NT2/D1 (cell line): ENCODE measurements at places on chromosomes 1 and 21.

DNA sequence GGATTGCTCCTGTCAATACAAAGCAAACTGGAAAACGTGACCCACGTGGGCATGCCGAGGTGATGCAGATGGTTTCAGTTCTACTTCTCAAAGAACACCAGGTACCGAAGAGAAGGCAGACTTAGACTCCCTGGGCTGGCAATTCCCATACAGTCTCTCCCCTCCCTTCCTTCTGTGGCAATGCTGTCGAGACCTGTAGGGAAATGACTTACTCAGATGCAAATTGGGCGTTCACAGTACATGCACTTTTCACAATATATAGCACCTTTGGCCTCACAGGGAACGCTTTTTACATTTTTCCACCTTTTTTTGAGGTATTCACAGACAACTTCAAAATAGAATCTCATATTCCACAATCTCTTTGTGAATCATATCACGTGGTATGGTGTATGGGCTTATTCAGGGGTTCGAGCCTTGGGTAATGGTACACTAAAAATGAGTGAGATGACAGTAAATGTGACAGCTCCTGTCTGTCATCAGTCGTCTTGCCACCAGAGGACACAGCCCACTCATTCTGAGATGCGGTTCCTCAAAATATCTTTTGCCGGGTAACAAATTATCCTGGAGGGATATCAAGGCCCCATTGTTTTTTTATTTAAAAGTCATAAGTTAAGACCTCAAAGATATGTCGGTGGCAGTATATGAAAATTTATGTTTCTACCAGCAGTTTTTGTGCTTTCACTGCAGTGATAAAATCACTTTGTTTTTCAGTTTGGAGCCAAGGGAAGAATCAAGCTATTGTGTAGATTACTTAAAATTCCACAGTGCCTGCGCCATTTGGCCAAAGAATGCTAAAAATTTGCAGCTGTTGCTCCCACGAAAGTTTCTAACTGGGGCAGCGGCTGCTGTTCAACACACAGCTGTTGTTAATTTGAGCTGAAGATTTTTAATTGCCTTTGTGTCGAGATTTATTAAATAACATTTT is 168.4 kb downstream of the ZZZ3 start:
- DNase-seq = peak; percentile 65

GRCh38 chr1:15939181-15940109 is 36.5 kb downstream of the ZBTB17 start:
- DNase-seq = no peak

GRCh38 chr1:72433591-72433990 is 151.3 kb upstream of the NEGR1 start:
- DNase-seq = no peak

DNA sequence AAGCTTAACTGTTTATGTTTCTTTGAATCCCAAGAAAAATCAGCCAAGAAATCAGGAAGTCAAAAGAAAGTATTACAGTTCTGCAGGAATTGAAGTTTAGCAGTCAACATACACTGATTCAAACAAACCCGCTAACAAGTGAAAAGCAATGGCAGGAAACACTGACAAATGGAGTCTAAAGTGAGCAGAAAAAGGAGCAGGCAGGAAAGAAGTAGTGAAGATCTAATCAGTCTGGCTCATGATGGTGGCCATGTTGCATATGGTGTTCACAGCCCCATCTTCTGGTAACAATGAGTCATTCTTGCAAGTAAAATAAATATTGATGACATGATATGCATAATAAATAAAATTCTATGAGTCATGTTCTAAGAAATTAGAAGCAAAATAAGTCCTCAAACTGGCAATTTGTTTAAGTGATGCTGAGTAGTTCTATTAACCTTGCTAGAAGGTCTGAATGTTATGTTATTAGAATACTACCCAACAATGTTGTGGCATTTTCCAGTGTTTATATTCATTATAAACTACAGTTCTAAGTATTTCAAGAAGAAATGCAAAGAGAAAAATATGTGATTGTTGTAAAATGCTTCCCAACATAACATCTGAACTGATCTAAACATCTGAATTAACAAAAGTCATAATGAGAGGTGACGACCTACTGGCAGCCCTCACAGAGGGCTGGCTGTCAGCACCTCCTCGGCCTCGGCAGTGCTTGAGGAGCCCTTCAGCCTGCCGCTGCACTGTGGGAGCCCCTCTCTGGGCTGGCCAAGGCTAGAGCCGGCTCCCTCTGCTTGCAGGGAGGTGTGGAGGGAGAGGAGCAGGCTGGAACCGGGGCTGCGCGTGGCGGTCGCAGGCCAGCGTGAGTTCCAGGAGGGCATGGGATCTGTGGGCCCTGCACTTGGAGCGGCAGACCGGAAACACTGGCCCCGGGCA is 5.7 kb upstream of the ACBD6 start:
- no peak for DNase-seq

DNA sequence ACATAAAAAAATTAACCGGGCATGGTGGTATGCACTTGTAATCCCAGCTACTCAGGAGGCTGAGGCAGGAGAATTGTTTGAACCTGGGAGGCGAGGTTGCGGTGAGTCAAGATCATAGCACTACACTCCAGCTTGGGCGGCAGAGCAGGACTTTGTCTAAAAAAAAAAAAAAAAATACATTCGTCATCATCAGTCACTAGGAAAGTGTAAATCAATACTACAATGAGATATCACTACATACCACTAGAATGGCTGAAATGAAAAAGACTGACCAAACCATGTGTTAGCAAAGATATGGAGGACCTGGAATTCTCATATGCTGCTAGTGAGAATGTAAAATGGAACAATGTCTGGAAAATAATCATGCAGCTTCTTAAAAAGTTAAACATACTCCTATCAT is 9.3 kb downstream of the SPATA45 start:
- no peak for DNase-seq

DNA sequence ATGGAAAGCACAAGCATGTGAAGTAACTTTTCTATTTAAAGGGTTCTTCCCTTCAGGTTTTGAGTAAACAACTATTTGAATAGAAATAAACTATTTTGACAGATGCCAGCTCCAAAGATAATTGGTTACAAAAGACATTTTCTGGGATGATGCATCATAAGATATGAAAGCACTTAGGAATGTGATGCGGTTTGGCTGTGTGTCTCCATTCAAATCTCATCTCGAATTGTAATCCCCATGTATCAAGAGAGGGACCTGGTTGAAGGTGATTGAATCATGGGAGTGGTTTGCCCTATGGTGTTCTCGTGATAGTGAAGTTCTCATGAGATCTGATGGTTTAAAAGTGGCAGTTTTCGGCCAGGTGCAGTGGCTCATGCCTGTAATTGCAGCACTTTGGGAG is 6.4 kb downstream of the DISP1 start:
- DNase-seq = no peak
